Substantia nigra (tissue), 51 donors: ENCODE measurements at places on chromosomes 7 and 10.

DNA sequence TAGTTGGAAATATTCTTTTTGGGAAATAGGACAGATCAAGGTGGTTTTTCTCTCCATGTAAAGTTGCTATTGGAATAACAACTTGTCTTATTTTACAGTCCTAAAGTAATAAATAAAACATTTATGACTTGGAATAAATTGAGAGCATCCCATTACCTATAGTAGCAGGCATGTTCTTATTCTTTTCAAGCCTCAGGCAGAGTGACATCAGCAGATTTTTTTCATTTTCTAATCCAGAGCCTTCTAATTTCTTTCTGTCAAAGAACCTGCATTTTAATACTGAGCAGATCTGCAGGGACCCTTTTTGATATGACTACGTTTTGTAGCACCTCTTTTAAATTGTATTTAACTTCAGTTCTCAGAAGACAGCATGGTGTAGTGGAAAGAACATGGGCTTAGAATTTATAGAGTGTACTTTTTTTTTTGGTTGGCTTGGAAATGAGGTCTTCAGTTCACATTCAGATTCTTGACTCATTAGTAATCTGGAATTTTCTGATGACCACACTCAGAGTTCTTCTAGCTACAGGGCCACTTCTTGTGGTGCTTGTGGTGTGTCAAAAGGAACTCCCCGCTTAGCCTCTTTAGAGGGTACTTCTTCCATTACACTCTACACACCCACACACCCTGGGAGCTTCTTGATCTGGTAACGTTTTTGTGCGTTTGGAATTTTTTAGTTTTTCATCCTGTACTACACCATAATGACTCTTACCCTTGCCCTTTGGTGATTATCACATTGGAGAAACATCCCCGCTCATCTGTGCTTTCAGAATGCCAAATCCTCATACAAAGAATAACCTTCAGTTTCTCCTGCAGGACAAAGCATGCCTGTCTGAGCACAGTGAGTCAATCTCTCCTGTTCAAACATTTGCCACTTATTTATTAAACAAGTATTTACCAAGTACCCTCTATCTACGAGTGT is 34.6 kb downstream of the AGK start:
- no peak for DNase-seq

- no peak for DNase-seq
Measured at GRCh38 chr7:1946025-1946772, 276.1 kb downstream of the ELFN1 start.

DNA sequence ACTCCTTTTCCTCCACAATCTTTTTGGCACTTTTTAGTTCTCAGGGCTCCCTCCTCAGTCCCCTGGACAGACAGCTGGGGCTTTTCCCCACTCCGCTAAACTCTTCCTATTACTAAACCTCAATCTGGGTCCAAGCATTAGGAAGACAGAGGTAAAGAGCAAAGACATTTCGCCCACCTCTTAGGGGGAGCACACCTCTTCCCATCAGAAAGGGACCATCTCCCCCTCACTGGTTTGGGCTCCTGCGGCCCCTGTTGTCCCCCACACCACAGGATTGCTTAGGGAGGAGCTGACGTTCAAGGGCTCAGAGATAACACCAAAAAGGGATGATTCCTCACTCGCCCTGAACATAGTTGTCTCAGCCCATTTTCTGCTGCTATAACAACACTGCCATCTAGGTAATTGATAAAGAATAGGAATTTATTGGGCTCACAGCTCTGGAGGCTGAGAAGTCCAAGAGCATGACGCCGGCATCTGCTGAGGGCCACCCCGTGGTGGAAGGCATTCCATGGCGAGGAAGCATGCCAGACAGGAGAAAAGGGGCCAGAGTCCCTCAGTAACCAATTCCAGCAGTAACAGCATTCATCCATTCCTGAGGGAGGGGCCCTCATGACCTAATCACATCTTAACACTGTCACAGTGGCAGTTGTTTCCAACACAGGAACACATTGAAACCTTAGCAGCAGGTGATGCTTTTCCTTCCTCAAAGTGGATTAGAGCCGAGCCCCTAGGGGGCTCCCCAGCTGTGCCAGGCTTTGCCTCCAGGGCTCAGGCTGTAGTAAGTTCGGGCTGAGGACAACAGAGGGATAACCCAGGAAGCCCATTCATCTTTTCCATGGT is 209.6 kb downstream of the EBF3 start:
- DNase-seq = no peak

GRCh38 chr7:91276909-91277308 is 12.7 kb downstream of the FZD1 start:
- DNase-seq = no peak

GRCh38 chr7:70711452-70711851 is 420.5 kb upstream of the GALNT17 start:
- no peak for DNase-seq

GRCh38 chr10:73553761-73554160 is 37.4 kb downstream of the USP54 start:
- DNase-seq = no peak

GRCh38 chr10:100553929-100554328 is 18.2 kb downstream of the HIF1AN start:
- DNase-seq = no peak

DNA sequence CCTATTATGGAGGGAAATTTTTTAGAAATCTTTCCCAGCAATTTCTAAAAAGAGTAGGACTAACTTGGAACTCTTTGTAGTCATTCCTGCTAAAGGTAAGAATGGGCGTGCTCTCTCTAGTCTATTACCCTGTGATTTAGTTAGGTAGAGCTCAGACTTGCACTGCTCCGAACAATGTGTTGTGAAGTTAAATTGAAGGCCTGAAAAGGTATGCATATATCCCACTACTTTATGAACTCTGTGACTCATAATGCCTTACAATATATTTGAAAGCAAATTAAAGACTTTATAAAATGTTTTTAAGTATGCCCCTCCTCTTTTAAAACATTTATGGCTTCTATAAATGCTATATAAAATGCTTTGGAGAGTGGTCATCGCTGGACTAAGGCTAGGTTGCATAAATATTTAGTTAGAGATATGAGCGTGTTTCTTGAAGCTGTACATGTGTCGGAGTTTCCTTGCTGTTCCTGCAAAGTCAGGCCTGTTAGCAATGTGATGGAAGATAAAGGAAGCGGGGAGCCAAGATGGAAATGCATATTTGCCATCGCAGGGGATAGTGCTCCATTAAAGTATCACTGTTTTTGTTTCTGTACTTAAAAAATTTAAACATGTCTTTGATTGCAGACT is 761.4 kb downstream of the LRMDA start:
- no peak for DNase-seq

DNA sequence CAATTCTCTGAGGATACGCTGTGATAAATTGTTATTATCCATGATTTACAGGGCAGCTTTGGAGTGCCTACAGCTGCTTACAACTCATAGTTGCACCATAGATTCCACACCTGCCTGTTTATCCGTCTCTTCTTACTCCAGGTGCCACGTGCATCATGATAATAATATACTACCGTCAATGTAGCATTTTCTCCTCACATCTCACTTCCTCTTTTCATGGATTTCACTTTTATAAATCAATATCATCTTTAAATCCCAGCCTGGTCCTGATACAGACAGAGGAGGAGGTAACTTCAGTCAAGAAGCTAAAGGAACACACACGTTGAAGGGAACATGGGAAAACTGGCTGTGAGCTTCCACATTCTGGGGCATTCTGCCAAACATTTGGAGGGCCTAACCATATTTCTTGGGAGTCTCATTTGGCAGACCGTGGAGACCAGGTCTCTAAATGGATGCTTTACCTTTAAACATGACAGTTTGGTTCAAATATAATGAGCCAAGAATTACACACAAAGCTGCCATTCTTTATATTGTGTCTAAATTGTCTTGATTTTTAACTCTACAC is 2.4 kb downstream of the CH25H start:
- no peak for DNase-seq

DNA sequence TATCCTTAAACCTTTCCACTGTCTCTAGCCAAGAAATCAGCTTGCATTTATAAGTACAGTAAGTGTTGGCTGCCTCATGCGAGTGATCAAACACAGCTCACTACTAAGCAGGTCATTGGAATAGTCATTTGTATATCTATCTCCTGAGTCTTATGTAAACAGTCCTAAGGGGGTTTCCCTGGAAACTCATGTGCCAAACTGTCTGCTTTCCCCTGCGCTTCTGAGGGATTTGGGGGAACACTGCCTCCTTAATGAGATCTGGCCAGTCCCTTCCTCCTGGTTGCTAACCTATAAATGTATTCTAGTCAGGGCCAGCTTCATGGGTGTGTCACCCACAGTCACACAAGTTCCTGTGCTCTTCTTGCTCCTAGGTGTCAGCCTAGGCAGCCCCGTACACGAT is 133.1 kb downstream of the CD36 start:
- no peak for DNase-seq

DNA sequence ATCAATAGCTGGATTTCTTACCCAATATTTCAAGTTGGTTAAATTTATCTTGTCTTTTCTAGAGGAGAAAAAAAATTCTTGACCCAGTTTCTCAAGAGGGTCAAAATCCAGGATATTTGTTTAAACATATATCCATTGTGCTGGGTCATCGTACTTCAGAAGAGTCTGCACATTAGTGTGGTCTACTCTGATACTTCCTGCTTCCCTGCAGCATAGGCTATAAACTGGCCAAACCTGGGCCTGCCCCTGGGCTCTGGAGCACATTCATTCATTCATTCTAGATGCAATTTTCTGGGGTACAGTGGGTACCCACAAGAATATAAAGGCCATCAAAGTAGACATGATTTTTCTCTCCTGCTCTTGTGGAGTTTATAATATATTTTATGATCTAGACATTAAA is 142.1 kb upstream of the WNT16 start:
- DNase-seq = no peak

- DNase-seq = no peak
Measured at GRCh38 chr10:88528806-88529570, 54.1 kb downstream of the RNLS start.

- no peak for DNase-seq
Measured at GRCh38 chr10:124557167-124557566, 95.5 kb downstream of the LHPP start.

DNA sequence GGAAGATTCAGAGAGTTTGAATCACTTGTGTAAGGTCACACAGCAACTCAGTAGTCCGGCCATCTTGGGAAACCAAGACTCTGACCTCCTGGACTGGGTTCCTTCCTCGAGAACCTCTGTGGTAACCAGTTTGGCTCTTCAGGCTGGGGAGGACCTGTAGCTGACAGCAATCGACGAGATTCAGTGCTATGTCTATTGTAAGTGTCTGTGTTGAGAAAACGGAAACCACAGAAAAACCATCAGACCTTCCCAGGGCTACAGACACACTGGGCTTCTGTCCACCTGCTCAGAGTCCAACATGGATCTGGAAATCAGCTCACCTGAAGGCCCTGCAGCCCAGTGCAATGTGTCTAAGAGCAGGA is 403.7 kb downstream of the RPS24 start:
- no peak for DNase-seq

GRCh38 chr10:49596493-49596809 is 13.7 kb upstream of the SLC18A3 start:
- no peak for DNase-seq

DNA sequence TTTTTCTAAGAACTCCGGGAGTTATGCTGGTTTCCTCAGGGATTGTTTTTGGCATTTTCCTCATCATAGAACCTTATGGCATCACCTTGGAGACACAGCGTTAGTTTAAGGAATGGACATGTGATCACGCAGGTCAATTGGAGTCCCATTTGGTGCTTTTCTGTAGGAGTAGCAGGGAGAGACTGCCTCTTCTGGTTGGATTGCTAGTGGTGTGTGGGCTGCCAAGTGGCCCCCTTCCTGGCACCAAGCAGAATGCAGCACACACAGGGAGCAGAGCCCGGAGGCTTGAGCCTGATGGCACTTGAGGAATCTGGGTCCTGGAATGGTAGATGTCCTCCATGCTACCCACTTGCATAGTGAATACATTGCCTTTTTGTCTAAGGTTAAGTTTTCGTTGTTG is 57.9 kb downstream of the SDK1 start:
- DNase-seq = no peak

DNA sequence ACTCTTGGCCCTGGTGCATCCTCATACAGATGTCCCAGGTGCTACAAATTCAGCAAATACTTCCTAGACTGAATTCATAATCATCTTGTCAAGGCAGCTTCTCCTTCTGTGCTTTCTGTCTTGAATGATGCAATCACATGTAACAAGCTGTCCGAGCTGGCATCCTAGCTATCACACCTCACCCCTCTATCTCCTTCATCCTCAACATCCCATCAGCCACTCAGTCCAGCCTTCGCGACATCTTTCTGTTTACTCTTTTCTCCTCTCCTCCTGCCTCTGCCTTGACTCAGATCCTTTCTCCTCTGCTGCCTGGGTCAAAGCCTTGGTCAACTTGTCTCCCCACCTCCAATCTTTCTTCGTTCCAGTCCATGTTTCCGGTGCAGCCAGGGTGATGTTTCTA is 240.4 kb upstream of the CELF2 start:
- no peak for DNase-seq

DNA sequence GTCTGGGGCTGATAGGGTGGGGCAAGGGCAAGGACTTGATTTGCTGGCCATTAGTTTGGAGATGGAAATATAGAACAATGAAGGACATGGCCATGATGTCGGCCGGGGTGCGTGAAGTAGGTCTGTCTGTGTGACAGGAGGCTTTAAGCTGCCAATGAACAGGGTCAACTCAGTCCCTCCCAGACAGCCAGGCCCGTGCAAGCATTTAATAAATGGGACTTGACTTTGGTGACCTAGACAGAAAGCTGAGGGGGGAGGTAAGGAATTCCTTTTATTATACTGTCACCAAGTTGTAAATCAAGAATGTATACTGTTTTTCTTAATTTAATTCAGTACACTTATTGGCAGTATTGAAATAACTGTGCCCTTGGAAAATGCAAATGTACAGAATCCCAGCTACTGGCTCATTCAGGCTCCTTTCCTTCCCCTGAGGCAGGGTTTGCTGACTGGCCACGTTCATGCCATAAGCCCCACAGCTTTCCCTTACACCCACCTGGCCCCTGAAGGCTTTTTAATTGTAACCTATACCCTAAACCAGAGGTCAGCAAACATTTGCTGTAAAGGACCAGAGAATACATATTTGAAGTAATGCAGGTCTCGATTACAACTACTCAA is 87.2 kb downstream of the WIPF3 start:
- no peak for DNase-seq

DNA sequence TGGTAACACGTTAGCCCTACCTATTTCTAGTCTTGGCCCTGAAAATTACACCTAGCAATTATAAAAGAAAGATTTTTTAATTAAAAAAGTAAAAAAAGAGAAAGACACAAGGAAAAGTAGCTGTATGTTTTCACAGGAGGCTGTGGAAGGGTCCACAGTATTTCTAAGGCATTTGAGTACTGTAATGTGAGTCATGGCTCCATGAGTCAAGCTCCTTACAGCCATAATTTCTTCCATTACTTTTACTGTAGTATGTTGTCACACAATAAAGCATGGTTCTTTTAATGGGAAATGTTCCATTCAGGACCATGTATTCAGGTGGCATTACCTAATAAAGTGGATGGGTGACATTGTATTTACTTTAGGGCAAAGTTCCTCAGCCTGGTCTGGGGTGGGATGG is 113.4 kb downstream of the GPR37 start:
- no peak for DNase-seq

GRCh38 chr10:8794860-8795259 is 740.4 kb downstream of the GATA3 start:
- DNase-seq = no peak

GRCh38 chr10:12795315-12796110 is 206.0 kb downstream of the CCDC3 start:
- no peak for DNase-seq

GRCh38 chr7:4751398-4751947 is 23.9 kb upstream of the AP5Z1 start:
- DNase-seq = peak; percentile 68

GRCh38 chr7:28956608-28957063 is 1.5 kb downstream of the TRIL start:
- no peak for DNase-seq

GRCh38 chr7:27576360-27576944 is 86.2 kb downstream of the HIBADH start:
- no peak for DNase-seq
